Endodermal cell (in vitro differentiated cells): ENCODE measurements at places on chromosomes 1 and 21.

DNA sequence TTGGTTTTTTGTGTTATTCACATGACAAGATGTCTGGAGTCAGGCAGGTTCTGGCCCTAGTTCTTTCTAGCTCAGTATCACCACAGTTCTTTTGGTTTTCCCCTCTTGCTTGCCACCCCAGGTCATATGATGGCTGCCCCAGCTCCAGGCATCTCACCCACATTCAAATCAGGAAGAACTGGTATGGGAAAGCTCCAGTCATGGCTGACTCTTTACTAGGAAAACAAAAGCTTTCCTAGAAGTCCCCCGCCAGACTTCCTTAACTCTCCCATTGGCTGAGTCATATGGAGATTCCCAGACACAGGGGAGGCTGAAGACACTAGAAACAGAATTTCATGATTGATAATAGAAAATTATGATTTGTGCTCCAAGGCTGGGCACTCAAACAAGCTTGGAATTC is 22.1 kb upstream of the EYA3 start:
- no peaks in the 10 kb centered on the region for H3K4me1 ChIP-seq
- no peak overlapping the region for H3K4me3 ChIP-seq
- H3K27me3 ChIP-seq, result no peaks in the 10 kb centered on the region
- DNase-seq, result no peak
- H3K27ac ChIP-seq, result no peak overlapping the region
- H3K36me3 ChIP-seq, result no peaks in the 10 kb centered on the region

GRCh38 chr1:164771619-164772361 is 212.8 kb downstream of the PBX1 start:
- H3K36me3 ChIP-seq, result no peaks in the 10 kb centered on the region
- no peak overlapping the region for H3K4me3 ChIP-seq
- H3K4me1 ChIP-seq, result peaks cover 28% of the 10 kb centered on the region
- H3K27ac ChIP-seq, result peak overlapping the region; percentile 89
- no peak for DNase-seq

- H3K36me3 ChIP-seq, result no peaks in the 10 kb centered on the region
- no peaks in the 10 kb centered on the region for H3K27me3 ChIP-seq
- no peak overlapping the region for H3K27ac ChIP-seq
- no peak for DNase-seq
- no peak overlapping the region for H3K4me3 ChIP-seq
- peaks cover 13% of the 10 kb centered on the region for H3K4me1 ChIP-seq
Observed at GRCh38 chr1:21304488-21304887, 14.2 kb upstream of the ECE1 start.

GRCh38 chr1:25870614-25871013 is 4.9 kb downstream of the PAQR7 start:
- no peaks in the 10 kb centered on the region for H3K27me3 ChIP-seq
- H3K4me3 ChIP-seq, result no peak overlapping the region
- peaks cover 8% of the 10 kb centered on the region for H3K36me3 ChIP-seq
- DNase-seq, result no peak
- H3K4me1 ChIP-seq, result peaks cover 3% of the 10 kb centered on the region
- H3K27ac ChIP-seq, result no peak overlapping the region

- peak; percentile 57 for DNase-seq
- H3K27me3 ChIP-seq, result no peaks in the 10 kb centered on the region
- no peaks in the 10 kb centered on the region for H3K4me1 ChIP-seq
Observed at GRCh38 chr21:32958288-32959002, 67.3 kb upstream of the OLIG2 start.

GRCh38 chr1:232278925-232279324 is 351.0 kb downstream of the SIPA1L2 start:
- no peak overlapping the region for H3K4me3 ChIP-seq
- DNase-seq, result no peak
- no peaks in the 10 kb centered on the region for H3K27me3 ChIP-seq
